ENCODE measurements at places on chromosomes 4 and X.

- no peak for DNase-seq
These were observed 1577.5 kb upstream of the PCDH7 start for GRCh38 chr4:29142708-29143107.

DNA sequence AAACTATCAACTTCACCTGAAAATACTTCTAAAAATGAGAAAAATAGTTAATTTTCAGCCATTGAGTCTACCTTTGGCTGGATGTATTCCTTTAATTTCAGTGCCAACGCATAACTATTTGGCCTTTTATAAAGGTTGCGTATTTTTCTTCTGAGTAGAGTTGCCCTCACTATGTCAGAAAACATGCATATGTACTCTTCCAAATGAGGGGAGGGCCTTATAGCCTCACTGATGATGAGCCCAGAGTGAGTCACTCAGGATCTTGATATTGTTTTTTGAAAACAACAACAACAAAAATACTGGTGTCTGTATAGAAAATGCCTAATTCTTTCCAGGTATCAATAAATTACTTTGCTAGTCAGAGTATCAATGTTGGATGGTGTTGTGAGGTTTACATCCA, 349.3 kb downstream of the FBXO8 start:
- no peak for DNase-seq

DNA sequence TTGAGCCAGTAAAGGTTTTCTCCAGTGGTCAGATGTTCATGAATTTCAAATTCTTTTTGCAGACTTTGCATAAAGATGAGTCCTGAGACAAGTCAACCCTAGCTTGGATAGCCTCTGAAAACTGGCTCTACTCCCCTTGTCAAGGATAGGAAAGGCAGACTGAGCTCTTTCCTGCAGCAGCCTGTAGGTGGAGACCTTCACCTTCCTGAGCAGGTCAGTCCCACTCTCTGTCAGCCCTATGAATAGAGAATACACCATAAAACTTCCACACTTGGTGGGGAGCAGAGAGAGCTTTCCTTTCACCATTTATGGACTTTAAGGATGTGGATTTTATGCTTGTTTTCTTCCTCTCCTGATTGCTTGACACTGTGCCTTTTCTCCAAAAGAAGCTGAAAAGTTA, 41.9 kb downstream of the PCDH19 start:
- no peak for DNase-seq

GRCh38 chrX:154125391-154126040, 18.5 kb upstream of the OPN1LW start:
- DNase-seq, result no peak
